GM18507 (cell line): ENCODE measurements at places on chromosomes 5 and 9.

DNA sequence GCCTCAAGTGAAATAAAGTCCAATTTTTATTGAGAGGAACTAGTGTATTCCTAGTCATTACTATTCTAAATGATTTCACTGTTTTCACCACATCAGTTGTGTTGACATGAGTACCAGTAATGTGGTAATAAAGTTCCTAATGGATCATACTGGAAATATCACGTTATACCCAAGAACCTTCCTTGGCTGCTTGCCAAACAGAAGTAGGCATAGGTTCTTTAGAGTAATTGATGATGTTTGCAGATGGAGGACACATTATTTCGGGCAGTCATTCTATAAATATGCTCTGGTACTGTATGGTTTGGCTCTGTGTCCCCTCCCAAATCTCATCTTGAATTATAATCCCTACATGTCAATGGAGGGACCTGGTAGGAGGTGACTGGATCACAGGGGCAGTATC lies 15.1 kb downstream of the SNCAIP start:
- no peak for DNase-seq

- no peak for DNase-seq
These were observed 6.9 kb downstream of the TSC1 start for GRCh38 chr9:132937463-132937901.

DNA sequence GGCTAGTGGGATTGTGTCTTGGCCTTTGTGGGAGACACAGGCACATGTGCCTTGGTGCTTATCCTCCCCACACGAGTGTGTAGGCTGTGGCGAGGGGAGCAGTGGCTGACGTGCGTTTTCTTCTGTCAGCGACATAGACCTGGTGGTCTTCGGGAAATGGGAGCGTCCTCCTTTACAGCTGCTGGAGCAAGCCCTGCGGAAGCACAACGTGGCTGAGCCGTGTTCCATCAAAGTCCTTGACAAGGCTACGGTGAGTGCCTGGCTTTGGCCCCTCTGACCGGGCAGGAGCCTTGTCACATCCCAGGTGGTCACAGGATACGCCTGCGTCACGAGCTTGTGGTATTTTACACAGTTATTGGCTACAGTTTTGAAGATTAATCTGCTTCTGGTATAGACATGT lies 26.4 kb downstream of the TENT4A start:
- DNase-seq, result no peak

- DNase-seq, result no peak
These were observed 79.6 kb upstream of the GRHPR start for GRCh38 chr9:37342895-37343294.

DNA sequence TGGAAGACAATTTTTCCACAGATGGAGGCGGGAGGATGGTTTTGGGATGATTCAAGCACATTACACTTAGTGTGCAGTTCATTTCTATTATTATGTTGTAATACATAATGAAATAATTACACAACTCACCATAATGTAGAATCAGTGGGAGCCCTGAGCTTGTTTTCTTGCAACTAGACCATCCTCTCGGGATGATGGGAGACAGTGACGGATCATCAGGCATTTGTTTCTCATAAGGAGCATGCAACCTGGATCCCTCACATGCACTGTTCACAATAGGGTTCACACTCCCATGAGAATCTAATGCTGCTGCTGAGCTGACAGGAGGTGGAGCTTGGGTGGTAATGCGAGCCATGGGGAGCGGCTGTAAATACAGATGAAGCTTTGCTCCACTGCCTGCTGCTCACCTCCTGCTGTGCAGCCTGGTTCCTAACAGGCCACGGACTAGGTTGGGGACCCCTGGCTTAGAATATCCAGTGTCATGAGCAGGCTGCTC lies 1.6 kb downstream of the STKLD1 start:
- no peak for DNase-seq

GRCh38 chr5:66223637-66224036 lies 79.5 kb downstream of the SREK1 start:
- no peak for DNase-seq

DNA sequence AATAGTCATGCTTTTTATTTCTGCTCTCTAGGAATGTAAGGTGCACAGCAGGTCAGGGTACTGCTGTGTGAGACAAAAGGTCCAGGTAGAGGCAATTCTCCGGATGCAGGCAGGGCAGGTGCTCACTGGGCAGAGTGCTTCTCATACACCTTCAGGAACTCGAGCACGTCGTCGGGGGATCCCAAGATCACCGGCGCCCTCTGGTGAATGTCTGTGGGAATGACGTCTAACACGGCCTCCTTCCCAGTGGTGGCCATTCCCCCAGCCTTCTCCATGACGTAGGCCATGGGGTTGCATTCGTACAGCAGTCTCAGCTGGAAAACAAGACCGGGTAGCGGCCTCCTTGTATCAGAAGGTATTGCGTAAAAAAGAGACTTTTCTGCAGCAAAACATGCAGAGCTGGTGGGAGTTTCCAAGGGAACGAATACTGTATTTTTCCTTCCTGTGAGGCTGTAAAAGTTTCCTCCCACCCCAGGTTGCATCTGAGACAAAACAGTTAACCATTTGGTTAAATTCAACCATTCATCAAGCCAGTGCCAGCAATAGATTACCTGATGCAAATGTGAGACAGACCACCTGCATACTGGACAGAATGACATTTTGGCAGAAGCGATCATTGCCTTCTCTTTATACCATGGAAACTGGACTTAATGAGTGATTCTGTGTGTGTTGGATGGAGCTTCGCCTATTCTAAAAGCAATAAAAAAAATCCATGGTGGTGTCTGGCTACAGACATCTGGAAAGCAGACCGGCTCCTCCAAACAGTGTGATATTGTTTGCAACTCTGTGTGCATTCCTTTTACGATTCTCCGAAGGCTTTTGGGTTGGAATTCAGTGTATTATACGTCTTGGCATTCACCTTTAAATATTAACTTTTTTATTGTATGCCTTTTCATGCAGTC lies 9.9 kb upstream of the FBP2 start:
- DNase-seq, result peak; percentile 60

DNA sequence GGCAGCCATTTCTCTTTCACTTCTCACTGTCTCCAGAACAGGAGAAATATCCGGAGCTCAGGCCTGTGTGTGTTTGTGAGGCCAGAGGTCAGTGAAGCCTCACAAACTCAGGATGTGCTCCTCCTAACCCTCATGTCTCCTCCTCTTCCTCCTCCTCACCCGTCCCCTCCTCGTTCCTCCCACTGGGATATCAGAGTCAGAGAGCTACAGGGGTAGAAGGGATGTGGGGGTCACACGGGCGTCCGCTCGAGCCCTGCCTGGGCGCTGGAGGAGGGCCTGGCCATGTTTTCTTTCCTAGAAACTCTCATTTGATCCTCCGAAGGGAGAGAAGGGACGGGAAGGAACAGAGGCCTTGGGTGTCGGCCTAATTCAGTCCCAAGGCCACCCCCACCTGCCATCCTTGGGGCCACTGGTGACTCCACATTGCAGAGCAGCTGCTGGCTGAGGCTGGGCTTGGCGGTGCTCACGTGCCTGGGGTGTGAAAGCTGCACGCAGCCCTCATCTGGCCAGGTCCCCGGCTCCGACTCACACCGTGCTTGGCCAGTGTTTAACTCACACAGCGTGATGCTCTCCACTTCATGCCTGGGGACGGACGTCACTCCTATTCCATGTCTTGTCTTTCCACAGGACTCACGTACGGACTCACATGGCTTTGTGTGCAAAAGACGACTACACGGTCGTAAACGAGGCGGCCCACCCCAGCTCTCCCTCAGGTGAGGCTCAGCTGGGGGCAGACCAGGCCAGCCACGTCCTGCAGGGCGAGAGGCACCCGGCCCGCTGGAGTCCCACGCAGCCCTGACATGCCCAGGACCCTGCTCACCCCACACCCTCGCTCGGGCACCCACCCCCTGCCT lies 22.6 kb upstream of the SLC6A19 start:
- no peak for DNase-seq

- no peak for DNase-seq
These were observed 11.3 kb upstream of the SKP1 start for GRCh38 chr5:134188092-134188491.

DNA sequence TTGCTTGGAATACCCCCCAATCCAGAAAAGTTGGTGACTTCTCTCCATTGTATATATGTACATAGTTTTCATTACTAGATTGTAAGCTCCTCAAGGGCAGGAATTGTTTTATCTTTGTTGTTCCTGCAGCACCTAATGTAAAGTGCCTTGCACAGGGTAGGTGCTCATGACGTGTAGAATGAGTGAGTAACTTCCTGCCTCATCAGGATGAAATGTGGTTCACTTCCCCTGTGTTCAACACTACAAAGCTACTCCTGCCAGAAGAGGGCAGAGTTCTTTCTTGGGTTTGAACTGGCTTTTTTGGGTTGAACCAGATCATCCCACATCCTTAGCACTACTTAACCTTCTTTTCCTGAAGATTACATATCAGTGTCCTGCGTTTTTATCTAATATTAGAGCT lies 23.9 kb downstream of the GTF3C4 start:
- no peak for DNase-seq

DNA sequence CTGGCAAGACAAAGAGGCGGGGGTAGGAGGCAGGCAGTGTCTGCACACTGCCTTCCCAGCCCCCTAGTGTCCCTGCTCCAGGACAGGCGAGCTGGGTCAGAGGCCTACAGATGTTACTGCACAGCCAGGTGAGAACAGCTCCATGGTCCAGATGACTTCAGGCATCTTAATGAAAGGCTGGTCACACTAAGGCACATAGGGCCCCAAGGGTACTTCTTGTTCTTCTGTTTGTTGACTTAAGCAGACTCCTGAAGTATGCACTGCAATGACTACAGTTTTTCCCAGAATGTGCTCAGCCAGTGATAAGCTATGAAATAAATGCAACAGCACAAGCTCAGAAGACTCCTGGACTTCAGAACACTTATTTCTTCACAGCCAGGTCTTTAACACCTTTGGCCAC lies 27.4 kb downstream of the ATPSCKMT start:
- no peak for DNase-seq

- DNase-seq, result no peak
These were observed 184.9 kb downstream of the TRPM3 start for GRCh38 chr9:70936536-70936935.

DNA sequence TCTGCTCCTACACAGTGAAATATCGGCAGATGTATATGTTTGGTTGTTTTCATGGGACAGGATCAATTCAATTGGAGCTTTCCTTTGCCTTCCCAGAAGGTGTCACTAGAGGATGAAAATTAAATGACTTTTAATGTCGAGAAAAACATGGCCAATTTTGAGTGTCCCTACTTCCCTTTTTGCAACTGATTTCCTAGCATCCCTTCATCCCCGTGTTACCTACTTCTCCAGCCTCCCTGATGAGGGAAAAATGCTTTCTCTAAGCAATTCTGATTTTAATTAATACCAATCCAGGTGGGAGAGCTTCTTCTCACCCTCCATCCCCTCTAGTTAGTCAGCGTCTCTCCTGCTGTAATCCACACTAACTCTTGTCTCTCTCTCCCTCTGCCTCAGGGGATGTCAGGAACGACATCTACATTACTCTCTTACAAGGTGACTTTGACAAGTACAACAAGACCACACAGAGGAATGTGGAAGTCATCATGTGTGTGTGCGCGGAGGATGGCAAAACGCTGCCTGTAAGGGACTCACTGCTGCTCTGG lies 64.9 kb downstream of the DOCK2 start:
- DNase-seq, result no peak

DNA sequence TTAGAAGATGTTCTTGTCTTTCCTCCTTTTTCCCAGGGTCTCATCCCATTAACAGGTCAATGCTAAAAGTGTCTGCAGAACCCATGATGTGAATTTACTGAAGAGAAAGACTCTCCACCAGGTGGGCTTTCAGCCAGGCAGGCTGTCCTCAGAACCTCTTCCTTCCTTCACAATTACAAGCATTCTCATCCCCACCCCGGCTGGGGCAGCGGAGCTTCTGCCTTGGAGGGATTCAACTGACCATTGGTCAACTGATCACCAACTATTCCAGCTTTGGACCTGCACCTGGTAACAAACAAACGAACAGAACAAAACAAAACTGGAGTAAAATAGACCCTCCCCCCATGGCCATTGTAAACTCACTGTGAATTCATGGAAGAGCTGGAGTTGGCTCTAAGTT lies 12.6 kb downstream of the IL9 start:
- no peak for DNase-seq

- DNase-seq, result no peak
These were observed 17.0 kb downstream of the MSX2 start for GRCh38 chr5:174741352-174741751.

DNA sequence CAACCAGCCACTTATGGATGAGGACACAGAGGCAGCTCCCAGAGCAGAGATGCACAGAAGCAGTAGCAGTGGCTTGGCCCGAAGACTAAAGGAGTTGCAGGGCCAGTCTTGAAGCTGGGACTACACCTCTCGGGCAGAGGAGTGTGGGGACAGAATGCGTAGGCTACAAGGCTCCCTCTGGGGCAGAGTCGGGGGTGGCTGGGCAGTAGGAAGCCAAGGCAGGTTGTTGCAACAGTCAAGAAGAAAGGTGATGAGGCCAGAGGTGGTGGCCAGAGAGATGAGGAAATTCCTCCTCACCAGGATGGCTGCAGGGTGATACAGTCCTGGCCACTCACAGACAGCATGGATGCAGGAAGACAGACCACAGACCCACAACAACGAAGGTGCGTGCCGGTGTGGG lies 4.9 kb upstream of the N4BP3 start:
- DNase-seq, result no peak

GRCh38 chr9:135580664-135581380 lies 19.3 kb downstream of the PAEP start:
- no peak for DNase-seq
